Motor neuron (in vitro differentiated cells): ENCODE measurements at places on chromosomes 12 and 14.

DNA sequence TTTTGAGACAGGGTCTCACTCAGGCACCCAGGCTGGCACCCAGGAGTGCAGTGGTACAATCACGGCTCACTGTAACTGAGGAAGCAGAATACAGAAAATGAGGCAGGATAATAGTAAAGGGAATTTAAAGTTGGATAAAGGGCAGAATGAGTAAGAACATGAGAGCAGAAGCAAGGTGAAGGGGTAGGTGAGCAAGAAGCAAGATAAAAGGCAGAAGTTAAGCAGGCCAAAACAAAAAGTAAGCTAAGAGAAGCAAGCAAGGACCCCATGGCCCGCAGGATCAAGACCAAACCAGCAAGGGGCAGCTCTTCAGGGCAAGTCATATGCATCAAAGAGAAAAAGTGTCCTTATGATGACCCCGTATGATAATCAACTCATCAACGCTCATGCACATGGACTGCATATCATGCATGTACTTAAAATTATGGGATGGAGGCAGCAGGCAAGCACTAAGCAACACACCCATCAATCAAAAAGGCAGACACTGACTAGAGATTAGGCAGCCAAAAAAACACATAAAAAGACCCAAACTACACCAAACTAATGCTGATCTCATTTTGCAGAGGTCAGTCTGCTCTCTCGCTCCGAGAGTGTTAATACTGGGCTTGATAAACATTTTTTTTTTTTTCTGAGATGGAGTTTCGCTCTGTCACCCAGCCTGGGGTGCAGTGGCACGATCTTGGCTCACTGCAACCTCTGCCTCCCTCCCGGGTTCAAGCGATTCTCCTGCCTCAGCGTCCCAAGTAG is 11.6 kb downstream of the TIMELESS start:
- ATAC-seq, result peak; percentile 96

DNA sequence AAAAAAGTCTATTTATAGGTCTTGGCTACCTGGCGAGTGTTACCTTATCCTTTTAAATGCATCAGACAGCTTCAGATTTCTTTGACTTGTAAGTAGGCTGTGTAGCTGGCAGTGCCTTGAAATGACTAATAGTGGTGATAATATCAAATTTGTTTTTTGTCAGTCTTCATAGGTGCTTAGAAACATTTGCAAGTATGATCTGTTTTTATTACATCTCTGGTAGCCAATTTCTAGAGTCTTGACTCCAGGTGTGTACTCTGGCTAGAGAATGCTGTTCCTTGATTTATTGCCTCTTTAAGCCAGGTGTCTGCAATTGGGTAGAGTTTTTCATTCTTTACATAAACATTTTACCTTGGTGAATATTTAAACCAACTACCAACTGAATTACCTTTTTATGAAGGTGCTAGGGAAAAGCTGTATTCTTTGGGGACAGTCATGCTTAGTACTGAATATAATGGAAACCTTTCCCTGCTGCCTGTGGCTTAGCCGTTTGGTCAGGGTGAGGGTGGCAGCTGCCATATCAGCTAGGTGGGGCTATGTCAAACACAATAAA is 32.6 kb downstream of the MLXIP start:
- no peak for ATAC-seq

DNA sequence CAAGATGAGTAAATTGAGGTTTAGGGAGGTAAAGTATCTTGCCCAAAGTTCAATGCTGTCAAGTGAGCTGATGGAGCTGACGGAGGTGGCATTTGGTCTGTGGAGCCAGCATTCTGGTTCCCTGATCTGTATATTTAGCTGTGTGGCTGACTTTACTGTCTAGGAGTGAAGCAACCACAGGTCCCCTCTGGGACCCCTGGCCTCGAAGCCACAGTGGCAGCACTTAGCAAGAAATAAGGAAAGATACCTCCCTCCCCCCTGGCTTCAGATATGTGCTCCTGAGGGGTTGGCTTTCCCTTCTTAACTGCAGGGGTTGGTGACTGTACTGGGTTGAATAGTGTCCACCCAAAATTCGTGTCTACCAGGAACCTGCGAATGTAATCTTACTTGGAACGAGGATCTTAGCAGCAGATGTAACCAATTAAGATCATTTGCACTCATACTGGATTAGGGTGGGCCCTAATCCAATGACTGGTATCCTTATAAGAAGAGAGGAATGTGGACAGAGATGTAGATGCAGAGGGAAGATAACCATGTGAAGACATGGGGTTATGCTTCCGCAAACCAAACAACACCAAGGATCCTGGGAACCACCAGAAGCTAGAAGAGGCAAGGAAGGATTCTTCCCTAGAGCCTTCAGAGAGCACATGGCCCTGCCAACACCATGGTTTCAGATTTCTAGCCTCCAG is 2.0 kb upstream of the ACVR1B start:
- no peak for ATAC-seq

- ATAC-seq, result no peak
Observed at GRCh38 chr12:12660201-12660600, 35.8 kb downstream of the GPR19 start.

- ATAC-seq, result no peak
Observed at GRCh38 chr14:57495416-57495815, 1.8 kb upstream of the CCDC198 start.

DNA sequence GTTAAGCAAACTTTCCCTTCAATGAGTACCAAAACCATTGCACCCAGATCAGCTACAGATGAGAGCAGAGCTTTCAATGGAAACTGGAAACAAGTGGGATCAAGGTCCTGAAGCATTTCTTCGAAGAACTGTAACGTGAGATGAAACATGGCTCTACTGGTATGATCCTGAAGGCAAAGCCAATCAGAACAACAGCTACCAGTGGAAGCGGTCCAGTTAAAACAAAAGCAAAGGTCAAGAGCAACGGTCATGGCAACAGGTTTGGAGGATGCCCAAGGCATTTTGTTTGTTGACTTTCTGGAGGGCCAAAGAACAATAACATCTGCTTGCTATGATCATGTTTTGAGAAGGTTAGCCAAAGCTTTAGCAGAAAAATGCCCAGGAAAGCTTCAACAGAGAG is 137.9 kb upstream of the CPSF6 start:
- ATAC-seq, result no peak

- ATAC-seq, result no peak
Observed at GRCh38 chr12:13794706-13795105, 186.7 kb downstream of the GRIN2B start.

- ATAC-seq, result no peak
Observed at GRCh38 chr14:43215524-43215923, 1291.6 kb downstream of the FSCB start.

DNA sequence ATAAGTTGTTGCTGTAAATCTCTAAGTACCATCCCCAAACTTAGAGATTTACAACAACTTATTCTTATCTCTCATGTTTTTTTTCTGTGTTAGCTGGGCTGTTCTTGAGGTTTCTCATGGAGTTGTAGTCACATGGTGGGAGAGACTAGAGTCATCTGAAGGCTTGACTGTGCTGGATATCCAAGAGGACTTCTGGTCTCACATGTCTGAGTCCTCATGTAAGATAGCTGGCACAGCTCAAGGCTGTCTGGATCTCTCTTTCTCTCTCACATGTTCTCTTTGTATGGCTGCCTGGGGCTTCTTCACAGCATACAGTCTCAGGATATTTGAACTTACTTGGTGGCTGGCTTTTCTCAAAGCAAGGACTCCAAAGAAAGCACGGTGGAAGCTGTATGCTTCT is 63.8 kb downstream of the DACT1 start:
- no peak for ATAC-seq

DNA sequence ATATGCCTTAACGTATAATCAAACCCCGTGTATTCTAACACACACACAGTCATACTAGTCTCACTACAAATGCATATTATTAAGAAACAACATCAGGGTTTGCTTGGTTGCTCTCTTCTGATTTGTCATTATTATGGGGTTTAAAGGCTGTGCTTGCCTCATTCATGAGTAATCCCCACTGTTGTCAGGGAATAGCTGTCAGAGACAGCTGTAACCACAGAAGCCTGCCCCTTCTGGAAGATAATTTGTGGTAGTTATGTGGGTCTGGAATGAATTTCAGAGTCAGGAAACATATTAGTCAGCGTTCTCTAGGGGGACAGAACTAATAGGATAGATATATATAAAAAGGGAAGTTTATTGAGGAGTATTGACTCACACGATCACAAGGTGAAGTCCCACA is 456.9 kb upstream of the TMEM132C start:
- ATAC-seq, result peak; percentile 45

- peak; percentile 0 for ATAC-seq
Observed at GRCh38 chr12:13199592-13199991, 3.1 kb downstream of the EMP1 start.

DNA sequence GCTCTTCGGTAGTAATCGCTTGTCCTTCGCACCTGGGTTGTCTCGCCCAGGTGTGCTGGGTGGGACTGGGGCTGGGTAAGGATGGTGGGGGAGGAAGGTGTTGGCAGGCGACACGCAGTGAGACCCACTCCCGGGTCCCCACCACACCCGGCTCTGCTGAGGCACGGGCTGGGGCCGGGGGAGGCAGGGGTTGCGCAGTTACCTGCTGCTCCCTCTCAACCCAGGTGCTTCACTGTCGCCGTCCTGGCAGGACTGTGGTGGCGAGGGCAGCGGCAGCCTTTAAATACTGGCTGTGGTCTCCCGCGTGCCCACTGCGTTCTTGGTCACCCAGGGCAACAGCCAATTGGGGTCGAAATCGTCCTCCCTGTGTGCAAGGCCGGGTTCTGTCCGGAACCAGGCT is at the start of gene CCER1:
Gene CCER1 (minus strand): TSS at position 256 of the 400 bp plus-strand sequence. CDS start 434 bp downstream, outside the sequence.
- ATAC-seq, result no peak

- no peak for ATAC-seq
Observed at GRCh38 chr12:108307006-108307405, 32.1 kb downstream of the CMKLR1 start.

GRCh38 chr12:69927164-69927563 is 102.1 kb downstream of the MYRFL start:
- no peak for ATAC-seq

DNA sequence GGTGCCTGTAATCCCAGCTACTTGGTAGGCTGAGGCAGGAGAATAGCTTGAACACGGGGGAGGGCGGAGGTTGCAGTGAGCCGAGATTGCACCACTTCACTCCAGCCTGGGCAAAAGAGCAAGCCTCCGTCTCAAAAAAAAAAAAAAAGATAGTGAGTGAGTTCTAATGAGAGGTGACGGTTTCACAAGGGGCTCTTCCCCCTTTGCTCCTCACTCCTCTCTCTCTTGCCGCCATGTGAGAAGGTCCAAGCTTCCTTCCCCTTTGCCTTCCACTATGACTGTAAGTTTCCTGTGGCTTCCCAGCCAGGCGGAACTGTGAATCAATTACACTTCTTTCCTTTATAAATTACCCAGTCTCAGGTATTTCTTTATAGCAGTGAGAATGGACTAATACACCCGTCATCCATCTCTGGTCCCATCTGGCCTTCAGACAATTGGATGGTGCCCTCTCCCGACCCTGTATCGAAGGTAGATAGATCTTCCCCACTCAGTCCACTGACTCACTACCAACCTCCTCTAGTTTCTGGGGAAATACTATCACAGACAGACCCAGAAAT is 27.0 kb upstream of the RCOR1 start:
- no peak for ATAC-seq

DNA sequence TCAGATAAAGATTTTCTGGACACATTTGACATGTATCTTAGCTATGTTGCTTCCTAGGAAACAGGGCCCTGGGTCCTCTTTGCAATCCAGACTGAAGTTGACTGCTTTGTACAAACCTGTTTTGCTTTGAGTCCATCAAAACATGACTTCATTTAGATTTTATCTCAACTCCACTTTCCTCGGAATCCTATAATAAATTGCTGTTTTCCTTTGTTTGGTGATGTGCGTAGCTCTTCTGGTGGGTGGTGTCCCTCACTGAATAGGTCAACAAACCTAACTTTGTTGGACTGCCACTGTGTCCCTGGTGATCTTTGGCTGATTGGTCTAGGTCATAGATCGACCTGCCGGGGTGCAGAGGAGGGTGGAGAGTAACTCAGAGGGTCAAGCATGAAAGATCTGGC is 735 bp upstream of the P2RX7 start:
- ATAC-seq, result no peak

DNA sequence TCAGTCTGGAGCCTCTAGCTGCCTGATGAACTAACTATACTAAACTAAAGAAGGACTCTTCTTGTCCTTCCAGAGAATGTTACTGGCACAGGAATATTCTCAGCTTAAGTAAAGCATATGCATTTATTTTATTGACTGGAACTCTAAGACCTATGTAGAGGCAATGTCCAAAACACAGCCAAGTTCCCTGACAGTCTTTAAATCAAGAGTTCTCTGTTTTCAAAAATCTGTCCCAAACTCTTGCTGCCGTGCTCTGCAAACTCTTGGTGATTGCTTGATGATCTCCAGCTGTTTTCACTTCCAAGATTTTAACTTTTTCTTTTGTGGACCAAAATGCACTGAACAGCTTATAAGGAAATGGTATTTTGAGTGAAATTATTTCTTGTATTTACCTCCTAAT is 67.5 kb upstream of the DAAM1 start:
- ATAC-seq, result no peak

GRCh38 chr12:57154804-57155434 is 7.5 kb upstream of the LRP1-AS start:
- ATAC-seq, result no peak

GRCh38 chr12:84043355-84043754 is 869.2 kb downstream of the SLC6A15 start:
- ATAC-seq, result no peak
